T-helper 1 cell (primary cell): ENCODE measurements at places on chromosomes 2 and 18.

- DNase-seq: no peak
Measured at GRCh38 chr2:239279508-239280295, 121.1 kb downstream of the HDAC4 start.

GRCh38 chr2:20484810-20485611 lies 38.1 kb downstream of the RHOB start:
- no peak for DNase-seq

DNA sequence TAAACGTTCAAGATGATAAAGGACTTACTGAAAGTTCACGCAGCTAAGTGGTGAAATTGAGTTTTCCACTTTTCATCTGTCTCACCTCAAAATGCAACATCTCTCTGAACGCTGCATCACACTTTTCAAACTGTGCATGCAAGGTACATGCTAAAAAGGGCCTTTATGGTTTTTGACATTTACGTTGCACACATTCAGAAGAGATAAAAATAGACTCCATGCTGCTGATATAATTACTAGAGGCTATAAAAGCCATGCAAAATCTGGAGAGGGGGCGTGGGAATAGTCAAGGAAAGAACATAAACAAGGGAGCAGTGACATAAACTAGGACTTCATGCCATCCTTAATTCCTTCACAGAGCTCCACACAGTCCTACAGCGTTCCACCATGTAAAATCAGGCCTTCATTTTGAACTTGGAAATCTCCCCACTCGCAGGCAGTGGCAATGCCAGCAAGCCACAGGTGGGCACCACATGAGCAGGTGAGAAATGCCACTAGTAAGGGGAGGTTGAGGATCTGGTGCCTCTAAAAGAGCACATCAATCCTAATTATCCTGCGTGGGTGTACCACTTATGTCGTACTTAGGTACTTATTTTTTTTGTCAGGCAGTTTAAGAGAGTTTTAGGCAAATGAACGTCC lies 71.4 kb downstream of the ZEB2 start:
- DNase-seq: no peak

DNA sequence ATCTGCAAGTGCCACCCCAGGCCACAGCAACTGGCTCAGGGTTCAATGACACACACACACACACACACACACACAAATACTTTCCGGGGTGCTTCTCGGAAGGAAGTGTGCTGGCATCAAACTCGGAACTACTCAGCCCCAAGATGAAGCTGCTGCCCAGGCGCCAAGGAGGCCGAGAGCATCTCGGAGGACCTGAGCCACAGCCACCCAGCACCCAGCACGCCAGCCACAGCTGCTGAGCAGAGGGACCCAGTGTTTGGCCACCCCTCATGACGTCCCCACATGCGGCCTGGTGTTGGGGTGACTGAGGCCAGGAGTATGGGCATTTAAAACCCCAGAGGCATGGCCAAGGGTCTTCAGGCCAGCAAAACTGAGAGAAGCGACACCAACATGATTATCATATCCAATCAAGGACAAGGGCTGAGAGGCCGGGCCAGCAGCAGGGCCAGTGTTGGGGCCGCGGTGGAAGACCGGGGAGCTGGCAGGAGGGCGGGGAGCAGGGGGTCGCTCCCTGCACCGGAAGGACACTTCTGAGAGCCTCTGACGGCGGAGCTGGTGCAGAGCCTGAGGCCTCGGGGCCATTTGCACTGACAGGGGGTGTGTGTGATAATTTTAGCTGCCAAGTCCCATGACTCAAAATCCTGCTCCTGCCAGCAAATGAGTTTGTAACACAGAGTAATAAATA lies 61.8 kb downstream of the BIN1 start:
- DNase-seq: no peak

GRCh38 chr2:214807653-214808052 lies 1.8 kb downstream of the BARD1 start:
- no peak for DNase-seq

DNA sequence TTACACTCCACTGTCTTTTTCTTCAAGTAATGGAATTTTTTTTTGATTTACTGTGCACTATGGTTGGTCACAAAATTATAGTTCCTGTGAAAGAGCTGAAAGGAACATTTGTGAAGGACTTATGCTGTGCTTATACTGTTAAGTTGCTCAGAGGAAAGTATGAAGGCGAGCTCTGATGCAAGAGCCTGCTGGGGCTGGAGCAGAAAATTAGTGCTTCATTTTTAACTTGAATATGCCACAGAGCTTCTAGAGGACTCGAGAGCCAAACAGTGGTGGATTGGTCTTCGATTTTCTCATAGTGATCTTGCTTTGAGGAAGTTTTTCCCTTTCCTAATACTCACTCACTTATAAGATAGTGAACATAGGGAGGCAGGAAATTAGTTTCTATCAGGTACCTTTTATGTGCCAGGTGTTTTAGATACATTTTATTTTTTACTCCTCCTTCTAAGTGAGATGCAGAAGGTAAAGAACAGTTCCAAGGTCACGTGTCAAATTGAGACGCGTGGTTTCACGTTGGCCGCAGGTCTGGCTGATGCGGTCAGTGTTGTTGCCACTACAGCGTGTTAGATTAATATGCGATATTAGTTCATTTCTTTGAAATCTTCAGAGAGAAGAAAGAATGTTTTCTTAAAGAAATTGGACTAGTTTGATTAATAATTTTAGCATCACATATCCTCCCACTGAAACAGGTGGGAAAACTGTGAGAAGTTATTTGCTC lies 20.2 kb downstream of the GATA6 start:
- no peak for DNase-seq

DNA sequence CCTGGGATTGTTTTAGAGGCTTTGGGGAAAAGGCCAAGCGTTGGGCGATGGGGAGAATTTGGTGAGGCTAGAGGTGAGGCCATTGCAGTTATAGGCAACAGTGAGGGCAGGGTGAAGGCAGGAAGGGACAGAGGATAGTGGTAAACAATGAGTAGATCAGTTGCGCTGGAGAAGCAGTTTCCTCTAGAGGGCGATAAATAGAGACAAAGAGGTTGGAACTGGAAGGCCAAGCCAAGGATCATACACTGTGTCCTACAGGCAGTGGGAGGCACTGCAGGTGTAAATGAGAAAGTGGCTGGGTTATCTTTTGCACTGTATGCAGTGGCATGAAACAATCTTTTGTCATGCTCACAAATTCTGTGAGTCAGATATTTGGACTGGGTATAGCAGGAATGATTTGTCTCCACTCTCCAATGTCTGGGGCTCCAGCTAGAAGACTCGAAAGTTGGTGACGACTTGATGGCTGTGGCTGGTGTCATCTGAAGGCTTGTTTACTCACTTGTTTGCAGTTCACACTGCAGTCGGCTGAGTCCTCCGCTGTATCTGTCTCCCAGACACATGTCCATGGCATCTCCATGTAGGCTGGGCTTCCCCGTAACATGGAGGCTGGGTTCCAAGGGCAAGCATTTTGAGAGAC lies 82.1 kb downstream of the TNP1 start:
- DNase-seq: no peak

GRCh38 chr2:43715300-43716098 lies 39.3 kb upstream of the C1GALT1C1L start:
- no peak for DNase-seq

DNA sequence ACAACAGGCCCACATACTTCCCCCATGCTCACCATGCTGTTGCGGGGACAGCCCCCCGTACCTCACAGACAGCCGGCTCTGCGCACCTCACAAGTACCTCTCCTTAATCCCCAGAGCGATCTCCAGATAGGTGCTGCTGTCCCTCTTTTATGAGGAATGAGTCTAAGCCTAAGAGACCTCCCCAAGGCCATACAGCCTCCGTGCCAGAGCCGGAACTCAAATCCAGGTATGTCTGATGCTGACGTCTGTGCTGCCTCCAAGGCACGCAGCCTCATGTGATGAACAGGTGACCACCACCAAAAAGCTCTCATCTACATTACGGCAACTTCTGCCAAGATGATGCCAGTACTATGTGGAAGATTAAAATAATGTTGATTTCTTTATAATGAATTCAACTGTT lies 85.2 kb downstream of the EIPR1 start:
- no peak for DNase-seq

DNA sequence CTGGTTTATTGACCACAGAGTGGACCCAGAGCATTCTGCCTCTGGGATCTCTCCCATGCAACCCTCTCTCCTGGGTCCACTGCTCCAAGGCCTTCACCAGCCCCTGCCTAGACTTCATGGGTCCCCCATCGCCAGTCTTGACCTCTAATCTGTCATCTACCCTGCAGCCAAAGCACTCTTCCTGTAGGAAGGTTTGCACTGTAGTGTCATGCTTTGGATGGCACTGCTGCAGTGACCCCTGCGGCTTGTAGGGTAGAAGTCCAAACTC lies 41.7 kb downstream of the MYO7B start:
- no peak for DNase-seq

GRCh38 chr2:112055730-112056625 lies 909 bp downstream of the TMEM87B start:
- DNase-seq: peak; percentile 43

- no peak for DNase-seq
Measured at GRCh38 chr2:101613056-101613704, 84.3 kb upstream of the MAP4K4 start.
